MCF 10A (cell line): ENCODE measurements at places on chromosomes 1 and 21.
A peak's percentile ranks its signal among the peaks of the same experiment; 100 is the strongest.

- DNase-seq: peak; percentile 76
These were observed 6.6 kb downstream of the GOLT1A start for GRCh38 chr1:204207136-204207616.

DNA sequence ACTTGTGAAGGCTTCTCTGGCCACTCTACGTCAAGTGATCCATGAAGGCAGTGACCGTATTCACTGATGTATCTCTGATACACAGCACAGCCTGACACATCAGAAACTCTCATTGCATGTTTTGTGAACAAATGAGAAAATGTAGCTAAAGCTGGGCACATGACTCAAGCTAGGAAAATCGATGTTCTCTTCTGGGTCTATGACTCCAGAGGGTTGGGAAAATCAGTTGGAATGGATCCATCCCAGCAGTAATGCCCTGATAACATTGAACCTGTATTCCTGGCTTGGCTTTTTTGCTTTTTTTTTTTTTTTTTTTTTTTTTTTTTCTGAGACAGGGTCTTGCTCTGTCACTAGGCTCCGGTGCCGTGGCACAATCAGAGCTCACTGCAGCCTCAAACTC, 395.7 kb downstream of the KCNH1 start:
- no peak for DNase-seq

- no peak for DNase-seq
These were observed 40.9 kb downstream of the ACTL8 start for GRCh38 chr1:17795836-17796645.

GRCh38 chr1:88029142-88029541, 654.9 kb upstream of the PKN2 start:
- DNase-seq: no peak

DNA sequence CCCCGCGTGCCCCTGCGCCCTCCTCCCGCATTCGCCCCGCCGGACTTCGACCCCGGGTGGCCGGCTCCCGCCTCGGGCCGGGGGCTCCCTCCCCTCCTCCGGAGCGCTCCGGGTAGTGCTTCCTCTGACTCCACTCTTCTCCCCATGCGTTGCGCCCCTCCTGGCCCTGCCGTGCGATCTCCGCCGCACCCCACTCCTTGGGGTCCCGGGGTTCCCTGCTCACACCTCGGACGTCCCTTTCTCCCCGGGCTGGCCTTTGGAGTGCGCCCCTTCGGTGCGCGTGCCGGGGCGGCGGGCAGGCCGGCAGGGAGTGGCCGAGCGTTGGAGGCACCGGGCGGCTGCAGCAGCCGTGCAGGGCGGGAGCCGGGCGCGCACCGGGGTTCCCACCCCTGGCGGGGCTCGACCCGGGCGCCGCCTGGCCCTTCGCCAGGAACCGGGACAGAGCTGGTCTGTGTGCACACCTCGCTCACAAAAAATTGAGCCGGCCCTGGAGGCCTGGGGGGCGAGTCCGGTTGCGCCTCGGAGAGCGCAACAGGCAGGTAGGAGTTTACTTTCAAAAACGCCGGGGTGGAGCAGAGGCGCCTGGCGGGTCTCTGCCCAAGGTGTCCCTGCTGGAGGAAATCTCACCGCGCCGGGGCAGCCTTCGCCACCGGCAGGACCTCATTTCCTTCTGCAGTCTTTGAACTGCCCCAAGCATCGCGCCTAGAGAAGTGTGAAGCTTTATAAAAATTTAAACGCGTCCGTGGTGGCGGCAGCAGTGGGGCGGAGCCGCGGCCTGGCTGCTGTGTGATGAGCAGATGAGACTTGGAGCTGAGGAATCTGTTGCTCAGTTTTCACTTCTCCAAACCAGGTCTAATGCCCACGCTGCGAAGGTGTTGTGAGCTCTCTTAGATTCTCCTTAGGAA, 650 bp downstream of the VANGL1 start:
- peak; percentile 52 for DNase-seq

- DNase-seq: no peak
These were observed at the start of gene CASQ2 for GRCh38 chr1:115768549-115768948. Gene CASQ2, minus strand, starts transcription at chr1:115768714. Its CDS starts 173 bp downstream, at chr1:115768541.

- DNase-seq: no peak
These were observed 117.4 kb downstream of the DMRTA2 start for GRCh38 chr1:50305808-50306207.

GRCh38 chr1:43637267-43637666, 12.7 kb upstream of the KDM4A start:
- DNase-seq: no peak

DNA sequence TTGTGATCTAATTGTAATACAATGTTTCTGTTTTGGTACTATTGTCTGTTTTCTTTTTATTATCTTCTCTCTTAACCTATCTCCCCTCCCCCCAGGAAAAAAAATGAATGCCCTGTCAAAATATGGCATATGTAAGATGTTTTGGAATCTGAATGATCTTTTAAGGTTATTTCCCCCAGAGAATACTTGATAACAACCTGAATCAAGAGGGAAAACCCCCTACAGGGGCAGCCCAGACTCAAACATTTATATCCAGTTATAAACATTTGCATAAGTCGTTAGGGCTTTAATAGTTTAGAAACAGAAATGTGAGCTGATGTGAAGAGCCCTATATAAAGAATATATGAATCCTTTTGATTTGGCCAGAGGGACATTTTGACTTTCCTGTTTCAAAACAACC, 169.5 kb downstream of the VAV3 start:
- DNase-seq: no peak

- no peak for DNase-seq
These were observed 68.5 kb downstream of the SLC37A1 start for GRCh38 chr21:42581993-42582786.

- no peak for DNase-seq
These were observed 17.0 kb downstream of the COQ8A start for GRCh38 chr1:226956942-226957713.

DNA sequence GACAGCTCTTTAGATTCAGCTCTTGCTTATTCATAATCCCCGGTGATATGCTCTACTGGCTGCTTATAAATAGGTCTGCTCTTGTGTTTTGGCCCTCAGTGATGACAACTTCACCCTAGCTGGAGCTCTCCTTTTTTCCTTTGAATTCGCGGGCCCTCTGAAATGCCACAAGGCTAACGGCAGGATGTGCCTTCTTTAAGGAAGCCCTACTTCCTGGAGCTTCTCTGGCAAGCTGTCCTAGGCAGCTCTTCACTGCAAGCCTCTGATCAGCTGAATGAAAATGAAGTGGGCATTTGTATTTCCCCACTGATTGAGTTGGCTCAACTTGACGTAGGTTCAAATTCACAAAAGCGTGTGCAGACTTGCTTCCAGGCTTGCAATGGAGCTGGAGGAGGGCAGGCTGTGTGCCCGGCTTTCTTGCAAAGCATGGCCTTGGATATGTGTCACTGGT, 22.2 kb downstream of the SGIP1 start:
- peak; percentile 47 for DNase-seq

DNA sequence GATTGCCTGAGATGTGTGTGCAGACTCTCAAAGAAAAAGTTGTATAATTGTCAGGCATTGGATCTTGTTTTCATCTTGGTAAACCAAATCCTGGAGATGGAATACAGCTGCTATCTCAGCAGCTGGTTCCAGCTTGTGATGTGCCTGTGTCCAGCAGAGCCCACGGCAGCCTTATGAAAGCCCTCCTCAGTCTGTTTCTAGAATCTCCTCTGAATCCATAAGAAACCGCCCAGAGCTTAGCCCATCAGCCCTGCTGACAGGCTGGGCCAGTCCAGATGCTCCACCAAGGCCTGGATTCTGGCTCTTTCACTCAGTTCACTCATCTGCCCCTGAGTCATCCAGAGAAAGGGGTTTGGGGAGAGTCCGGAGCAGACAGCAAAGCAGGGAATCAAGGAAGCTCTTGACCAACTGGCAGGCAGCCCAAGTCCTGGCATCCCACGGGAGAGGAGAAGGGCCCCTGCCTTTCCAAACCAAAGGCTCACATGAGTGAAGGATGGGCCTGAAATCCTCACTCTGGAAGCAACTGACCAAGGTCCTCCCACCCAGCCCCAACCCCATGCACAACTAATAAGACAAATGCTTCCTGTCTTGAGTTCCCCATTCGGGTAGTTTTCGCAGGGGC, 45.7 kb downstream of the NAV1 start:
- peak; percentile 35 for DNase-seq

DNA sequence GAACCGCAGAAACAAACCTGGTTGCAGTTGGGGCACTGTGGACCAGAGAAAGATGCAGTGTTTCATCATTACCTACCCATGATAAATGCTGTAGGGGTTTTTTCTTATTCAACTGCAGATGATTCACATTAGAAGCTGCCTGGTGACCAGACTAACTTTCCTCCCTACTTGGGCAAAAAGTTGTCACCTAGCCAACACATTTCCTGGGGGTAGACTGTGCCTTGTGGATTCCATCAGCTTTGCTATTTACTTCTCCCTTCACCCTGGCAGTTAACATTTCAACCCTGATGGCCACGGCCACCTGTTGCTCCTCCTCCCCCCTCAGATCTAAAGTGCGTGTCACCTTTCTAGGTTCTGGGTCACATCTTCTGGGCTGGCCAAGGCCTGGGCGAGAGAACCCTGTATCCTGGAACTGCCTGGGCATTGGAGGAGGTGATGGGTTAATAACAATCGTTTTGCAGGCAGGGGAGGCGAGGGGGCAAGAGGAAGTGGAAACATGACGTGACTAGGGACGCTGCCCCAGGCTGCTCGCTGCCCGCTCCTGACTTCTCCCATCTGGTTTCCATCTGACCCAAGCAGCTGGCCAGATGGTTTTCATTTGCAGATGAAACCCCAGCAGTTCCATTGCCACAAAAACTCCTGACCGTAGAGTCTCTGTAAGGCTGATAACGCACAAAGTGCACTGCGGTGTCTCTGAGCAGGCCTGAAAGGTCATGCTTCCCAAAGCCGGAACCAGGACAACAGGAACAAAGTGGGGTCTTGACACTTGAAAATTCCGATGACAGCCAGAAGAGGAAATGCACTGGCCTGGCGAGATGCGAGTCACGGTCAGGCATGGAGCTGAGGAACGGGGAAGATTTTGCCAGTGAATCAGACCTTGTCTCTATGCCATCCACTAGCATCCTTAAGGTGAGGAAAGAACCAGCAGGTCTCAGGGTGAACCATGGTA, 36.6 kb downstream of the CAPZB start:
- DNase-seq: peak; percentile 83

DNA sequence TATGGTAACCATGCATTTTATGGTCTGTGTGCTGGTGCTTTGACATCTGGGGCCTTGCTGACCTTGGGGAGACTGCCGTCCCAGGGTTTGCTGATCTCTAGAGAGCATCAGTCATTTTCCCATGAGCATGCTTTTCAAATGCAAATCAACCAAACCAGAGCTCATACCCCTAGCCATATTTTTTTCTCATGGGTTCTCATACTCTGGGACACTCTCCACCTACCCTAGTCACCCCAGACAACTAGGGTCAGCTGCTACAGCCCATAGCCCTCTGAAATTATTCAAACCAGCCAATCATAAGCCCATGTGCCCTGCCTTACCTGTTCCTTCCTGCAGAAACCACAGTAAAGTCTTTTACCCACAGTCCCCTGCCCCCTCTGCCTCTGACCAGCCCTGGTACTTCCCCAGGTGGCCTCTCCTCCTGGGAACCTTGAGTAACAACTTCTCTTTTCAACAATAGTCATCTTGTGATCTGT, 132.0 kb downstream of the MAP3K21 start:
- no peak for DNase-seq

DNA sequence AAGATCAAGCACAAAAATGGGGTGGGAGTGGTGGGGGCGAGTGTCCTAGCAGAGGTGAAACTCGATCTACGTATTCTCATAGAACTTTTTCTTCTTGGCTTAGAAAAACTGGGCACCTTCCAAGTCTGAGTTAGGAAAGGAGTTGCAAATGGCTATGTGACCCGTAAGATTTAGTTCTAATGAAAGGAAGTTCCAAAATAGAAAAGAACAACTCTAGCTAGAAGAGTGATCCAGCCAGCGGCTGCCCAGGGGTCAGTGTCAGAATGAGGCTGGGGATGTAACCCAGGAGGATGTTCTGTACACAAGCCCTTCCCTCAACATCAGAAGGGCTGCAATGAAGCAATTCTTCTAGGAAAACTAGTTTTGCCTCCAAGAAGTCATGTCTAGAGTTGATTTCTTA, 5.2 kb downstream of the MTARC1 start:
- peak; percentile 44 for DNase-seq

GRCh38 chr1:115827452-115828044, 13.4 kb downstream of the NHLH2 start:
- DNase-seq: no peak

GRCh38 chr1:50257940-50258685, 149.4 kb downstream of the ELAVL4 start:
- DNase-seq: no peak

DNA sequence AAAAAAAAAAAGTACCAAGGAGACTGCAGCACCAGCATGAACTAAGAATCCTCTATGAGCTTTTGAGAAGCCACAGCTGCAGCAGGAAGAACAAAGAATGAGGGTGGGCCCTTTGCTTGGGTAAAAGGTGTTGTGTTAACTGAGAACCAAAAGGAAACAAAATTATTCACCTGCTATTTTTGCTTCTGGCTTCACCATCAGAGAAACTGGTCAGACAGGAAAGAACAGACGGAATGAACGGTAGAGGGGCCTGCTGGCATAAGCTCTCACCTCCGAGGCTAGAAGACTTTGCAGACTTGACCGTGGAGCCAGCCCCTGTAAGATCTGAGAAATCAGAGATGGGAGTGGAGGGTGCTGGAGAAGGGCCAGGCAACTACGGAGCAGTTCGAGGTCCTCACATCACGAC, 27.6 kb downstream of the IL10RB start:
- no peak for DNase-seq

GRCh38 chr1:109827466-109827865, 63.7 kb upstream of the EPS8L3 start:
- peak; percentile 72 for DNase-seq

- no peak for DNase-seq
These were observed 65.9 kb upstream of the C1orf105 start for GRCh38 chr1:172354291-172355274.
